ENCODE measurements at places on chromosomes 12 and 14. TPM values are rescaled to one million over a fixed set of nuclear protein-coding genes. Genes with fewer than 3 reads are reported as not detected.

The ZBTB1 gene
- total RNA-seq: 48.2 TPM

The NPAS3 gene
- total RNA-seq: not detected

The IL23A gene
- 29.6 TPM for total RNA-seq

The DTX1 gene
- total RNA-seq: 2.0 TPM

The SELPLG gene
- total RNA-seq: 37.7 TPM

The CPNE6 gene
- not detected for total RNA-seq

The KRT3 gene
- not detected for total RNA-seq

The CACNB3 gene
- 6.3 TPM for total RNA-seq

The TMTC2 gene
- 2.5 TPM for total RNA-seq

The BIN2 gene
- total RNA-seq: 55.9 TPM

The BCL2L2 gene
- 1.0 TPM for total RNA-seq

The FGF23 gene
- not detected for total RNA-seq

The PROX2 gene
- 0.24 TPM for total RNA-seq

- DNase-seq: no peak
Observed at GRCh38 chr12:61566183-61566582, 694.0 kb upstream of the USP15 start.

GRCh38 chr12:109952160-109952858, 43.9 kb downstream of the GIT2 start:
- DNase-seq: no peak

DNA sequence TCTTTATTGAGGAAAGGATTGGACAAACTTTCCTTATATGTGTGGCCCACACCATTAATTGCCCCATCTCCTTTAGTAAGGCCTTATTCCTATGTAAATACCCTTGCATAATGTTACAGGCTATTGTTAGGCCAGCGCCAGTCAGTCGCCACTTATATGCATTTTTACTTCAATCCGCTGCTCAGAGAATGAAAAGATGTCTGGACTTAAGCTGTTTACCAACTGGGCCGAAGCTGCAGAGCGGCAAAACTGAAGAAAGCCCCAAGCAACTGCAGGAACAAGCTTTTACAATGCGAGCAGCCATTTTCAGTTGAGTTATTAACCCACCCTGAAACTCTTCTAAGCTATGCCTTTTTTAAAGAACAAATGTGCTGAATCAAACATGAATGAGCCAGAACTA, 92.1 kb upstream of the OTX2 start:
- DNase-seq: no peak

- DNase-seq: no peak
Observed at GRCh38 chr12:3532931-3533702, 42.1 kb downstream of the PRMT8 start.

GRCh38 chr14:69845787-69846186, 33.4 kb upstream of the SMOC1 start:
- DNase-seq: no peak

GRCh38 chr12:50240096-50240791, 43.1 kb downstream of the LIMA1 start:
- DNase-seq: no peak

DNA sequence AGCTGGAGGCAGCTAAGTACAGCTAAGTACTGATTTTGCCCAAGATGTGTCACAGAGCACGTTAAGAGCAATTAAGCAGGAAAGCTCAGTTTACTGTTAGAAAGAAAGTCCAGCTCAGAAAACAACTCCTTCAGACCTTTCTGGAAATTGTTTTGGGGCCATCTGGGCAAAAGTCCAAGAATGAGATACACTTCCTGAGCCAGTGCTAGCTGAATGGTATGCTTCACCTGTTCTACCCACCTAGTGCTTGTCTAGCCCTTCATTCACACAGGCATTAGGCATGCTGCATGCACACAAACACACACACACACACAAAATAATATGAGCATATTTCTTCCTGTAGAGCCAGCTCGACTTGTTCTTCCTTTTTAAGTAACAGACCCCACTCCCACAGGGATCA, 6.6 kb upstream of the IKZF4 start:
- DNase-seq: no peak

- DNase-seq: no peak
Observed at GRCh38 chr12:129310346-129310745, 457.1 kb downstream of the GLT1D1 start.

GRCh38 chr14:75047506-75047905, 3.8 kb downstream of the MLH3 start:
- no peak for DNase-seq

GRCh38 chr12:86777325-86777724, 521.1 kb upstream of the MGAT4C start:
- DNase-seq: no peak

GRCh38 chr14:22427771-22428231, 161.2 kb downstream of the DAD1 start:
- no peak for DNase-seq

DNA sequence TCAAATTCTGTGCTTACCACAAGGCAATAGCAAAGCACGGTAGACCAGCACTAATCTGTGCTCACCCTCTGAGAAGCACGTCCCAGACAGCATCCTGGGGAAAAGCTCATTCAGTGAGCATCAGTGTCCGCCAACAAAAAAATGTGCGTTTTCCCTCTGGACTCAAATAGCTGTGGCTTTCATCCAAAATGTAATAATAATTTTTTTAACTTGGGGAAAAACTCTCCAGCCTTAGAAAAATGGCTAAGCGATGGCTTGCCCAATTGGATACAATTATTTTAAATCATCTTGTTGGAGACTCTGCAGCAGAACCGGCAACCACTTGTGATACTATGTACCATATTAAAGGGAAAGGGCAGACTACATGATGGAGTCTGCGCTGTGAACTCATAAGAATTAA, 1.1 kb upstream of the KRT77 start:
- no peak for DNase-seq

GRCh38 chr14:88934351-88934806, 109.9 kb downstream of the TTC8 start:
- DNase-seq: no peak

DNA sequence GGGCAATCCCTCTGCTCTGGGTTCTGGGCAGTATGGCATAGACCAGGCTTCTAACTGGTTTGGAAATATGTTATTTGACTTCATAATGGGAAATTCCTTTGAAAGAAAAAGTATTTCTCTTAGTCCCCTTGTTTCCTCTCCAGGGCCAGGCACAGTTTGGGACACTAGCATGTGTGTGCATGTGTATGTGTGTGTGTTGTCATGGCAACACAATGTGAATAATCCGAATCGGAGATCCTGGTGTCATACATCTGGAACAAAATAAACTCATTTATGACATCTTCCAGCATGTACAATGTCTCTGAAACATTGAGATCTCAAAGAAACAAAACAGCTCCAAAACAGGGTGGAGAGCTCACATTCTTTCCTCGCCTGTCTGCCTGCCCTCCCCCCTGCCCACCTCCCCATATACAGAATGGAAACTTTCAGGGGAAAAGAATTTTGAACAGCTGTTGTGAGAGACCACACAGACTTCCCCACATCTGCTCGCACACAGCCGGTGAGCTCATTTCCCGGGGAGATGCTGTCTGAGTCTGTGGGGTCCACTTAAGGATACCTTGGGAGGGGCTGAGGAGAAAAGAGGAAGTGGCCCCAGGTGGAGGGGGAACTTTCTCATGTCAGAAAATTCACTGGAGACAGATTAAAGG, 55.5 kb upstream of the PARP11 start:
- DNase-seq: no peak

- DNase-seq: no peak
Observed at GRCh38 chr12:132275110-132275531, 54.3 kb downstream of the GALNT9 start.

DNA sequence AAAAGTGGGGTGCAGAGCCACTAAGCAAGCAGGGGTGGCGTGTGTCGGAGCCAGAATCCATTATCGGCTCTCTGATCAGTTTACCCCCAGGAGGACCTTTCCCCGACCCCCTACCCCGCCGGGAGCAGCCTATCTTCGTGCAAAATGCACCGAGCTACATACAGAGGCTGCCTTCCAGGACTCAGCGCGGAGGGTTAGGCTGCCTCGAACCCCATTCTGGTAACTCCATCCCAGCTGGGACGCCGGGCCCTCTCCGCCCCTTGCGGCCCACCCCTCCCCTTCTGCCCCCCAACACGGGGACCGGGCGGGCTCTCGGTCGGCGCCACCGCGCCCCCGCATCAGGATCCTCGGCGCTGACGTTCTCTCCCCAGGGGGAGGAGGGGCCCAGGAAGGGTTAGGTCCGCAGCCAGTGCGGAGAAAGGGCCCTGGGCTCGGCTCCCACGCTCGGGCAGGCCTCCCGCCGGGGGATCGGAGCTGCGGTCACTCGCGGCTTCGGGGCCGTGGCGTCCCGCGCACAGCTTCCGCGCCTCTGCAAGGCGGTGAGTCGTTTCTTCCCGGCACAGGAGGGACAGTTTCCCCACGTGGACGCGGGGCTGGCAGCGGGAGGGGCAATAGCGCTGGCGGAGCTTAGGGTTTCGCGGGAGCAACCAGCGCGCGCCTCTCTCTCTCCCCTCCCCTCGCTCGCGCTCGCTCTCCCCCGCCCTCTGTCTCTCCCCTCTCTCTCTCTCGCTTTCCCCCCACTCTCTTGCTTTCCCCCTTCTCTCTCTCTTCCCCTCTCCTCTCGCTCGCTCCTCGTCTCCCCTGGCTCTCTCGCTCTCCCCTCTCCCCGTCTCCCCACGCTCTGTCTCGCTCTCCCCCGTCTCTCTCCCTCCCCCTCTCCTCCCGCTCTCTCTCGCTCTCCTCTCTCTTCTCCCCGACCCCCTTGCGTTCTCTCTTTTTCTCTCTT, 12.5 kb upstream of the MAP3K9 start:
- peak; percentile 68 for DNase-seq

DNA sequence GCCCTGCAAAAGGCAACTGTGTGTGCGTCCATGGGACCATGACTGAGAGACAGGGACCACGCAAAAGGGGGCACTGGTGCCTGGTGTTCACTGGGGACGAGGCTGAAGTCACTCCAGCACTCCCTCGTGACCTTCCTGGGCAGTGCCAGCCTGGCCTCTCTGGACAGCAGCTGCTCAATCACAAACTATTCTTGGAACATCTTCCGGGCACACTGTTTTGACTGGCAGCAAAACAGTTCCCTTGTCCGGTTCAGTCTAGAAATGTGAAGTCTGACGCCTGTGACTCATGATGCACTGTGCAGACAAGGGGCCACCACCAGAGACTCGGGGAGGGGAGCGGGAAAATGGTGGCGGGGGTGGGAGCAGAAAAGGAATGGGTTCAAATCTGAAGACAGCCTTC, 20.8 kb downstream of the SNRNP35 start:
- no peak for DNase-seq

GRCh38 chr14:105765893-105766614, 239.7 kb downstream of the TMEM121 start:
- DNase-seq: no peak

GRCh38 chr12:122126342-122126635, 47.7 kb downstream of the IL31 start:
- DNase-seq: no peak

DNA sequence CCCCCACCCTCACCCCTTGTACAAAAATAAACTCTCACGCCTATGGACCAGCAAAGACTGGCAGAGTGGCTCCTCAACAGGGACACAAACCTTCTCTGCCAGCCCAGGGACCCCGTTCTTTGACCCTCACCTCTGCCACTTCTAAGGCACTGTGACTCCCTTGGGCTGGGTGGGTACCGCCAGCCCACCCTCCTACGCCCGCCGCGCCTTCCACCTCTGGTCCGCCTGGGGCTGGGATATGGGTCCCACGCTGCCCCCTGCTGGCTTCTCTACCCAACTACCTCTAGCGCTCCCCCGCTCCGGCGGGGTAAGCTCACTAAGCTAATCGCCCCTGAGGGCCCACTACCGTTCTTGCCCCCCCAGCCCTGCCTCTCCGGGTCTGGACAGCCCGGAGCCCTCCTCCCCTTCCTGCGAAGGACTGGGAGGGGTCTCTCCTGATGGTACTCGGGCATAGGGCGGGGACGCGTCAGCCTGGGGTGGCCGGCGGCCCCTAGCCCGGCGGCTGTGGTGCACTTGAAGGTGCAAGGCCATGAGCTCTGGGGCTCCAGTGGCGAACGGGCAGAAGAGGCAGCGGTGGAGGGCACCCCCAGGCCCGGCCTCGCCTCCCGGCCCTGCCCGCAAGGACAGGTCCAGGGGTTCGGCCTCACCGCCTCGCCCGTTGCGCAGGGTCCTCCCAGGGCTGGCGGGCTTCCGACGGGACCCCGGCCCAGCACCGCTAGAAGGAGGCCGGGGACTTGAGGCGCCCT, 8.1 kb downstream of the ZNF219 start:
- no peak for DNase-seq

DNA sequence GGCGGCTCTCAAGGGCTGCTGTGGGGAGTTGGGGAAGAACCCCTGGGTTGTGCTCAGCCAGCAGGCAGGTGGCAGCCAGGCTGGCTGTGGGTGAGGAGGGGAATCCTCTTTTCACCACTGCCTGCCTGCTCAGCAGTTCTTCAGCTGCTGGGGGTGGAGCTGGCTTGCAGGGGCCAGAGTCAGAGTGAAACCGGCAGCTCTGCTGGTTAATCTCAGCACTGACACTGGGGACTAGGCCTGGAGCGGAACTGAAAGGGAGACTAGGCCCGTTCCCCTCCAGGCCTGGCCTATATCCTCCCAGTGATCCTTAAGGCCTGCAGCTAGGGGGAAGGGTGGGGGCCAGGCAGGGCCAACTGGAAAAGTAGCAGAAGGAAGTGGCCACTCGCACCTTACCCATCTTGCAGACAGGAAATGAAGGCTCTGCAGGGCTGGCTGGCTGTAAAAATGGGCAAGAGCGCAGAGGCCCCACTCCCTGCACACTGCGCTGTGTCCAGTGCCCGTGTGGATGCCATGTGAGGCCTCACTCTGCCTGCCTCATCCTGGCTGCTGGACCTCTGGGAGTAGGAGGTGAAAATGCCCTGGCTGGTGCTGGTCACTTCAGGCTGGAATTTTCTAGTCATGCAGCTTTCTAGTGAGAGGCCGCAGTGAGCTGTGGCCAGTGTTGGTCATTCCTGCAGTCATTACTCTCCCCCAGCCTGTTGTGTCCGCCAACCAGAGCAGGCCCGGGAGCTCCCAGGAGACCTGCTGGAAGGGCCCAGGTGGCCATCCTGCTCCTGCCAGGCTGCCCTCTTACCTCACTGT, 39.4 kb downstream of the SH2B3 start:
- peak; percentile 68 for DNase-seq

DNA sequence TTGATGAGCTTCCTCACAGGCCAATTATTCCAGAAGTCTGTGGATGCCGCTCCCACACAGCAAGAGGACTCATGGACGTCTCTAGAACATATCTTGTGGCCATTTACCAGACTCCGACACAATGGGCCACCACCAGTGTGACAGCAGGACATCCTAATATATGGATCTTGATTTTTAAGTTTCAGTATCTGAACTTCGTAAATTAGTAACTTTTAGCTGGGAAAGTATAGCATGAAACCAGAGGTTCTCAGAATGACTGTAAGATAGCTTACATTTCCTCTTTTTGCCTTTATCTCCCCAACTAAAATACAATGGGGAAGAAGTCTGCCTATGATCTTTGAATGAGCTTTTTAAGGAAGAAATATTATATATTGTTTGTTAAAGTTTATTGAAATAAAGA, 87.0 kb downstream of the DNAI7 start:
- no peak for DNase-seq

GRCh38 chr12:81015510-81015909, 62.4 kb upstream of the ACSS3 start:
- DNase-seq: no peak

DNA sequence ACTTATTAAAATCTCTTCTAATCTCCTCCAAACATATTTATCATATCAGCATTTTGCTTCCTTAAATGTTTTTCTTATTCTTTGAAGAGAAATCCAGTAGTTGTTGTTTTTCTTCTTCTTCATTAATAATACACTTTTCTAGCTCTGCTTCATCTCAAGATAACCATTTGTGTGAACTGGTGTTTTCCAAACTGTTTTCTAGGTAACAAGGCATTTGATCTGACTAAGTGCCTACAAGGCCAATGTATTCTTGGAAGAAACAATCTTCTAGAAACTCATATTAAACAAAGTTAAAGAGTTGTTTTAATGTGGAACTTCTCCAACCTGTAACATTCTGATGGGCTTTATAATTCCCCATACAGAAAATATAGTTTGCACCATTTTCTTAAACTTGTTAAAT, 30.8 kb upstream of the IFNG start:
- no peak for DNase-seq
